ENCODE measurements at places on chromosomes 5 and 9.

- DNase-seq, result no peak
Measured at GRCh38 chr9:13971966-13972655, 341.8 kb downstream of the NFIB start.

DNA sequence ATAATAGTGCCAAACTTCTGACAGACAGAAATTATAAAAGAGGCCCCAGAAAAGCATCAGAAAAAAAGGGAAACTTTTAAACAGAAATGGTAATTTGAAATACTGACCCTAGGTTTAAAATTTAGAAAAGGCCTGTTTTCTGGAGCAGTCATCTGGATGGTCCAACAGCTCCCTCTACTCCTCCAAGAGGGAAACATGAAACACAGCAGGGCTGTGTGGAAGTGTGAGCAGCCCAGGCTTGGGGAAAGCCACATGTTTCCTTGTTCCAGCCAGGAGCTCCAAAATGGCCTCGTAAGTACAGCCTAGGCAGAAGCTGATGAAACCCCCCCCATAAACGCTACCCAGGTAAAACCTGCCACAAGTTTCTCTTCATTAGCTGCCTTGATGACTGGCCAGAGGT is 499.3 kb upstream of the ADAMTS16 start:
- no peak for DNase-seq

DNA sequence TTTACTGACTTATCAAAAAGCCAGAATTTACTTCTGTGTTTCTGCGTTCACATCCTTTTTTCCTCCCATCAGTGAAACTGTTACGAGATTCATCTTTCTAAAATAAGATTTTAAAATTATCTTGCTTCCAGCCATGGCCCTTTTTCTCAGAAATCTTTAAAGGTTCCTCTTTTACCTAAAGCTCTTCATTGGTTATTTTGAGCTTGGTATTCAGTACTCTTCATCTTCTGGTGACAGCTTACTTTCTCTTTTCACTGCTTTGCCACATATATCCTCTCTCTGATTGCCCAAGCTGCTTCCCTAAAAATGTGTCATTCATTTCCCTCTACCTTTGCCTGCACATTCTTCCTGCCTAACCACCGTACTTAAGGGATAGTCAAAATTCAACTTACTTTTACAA is 32.3 kb downstream of the TGFBR1 start:
- DNase-seq, result no peak

DNA sequence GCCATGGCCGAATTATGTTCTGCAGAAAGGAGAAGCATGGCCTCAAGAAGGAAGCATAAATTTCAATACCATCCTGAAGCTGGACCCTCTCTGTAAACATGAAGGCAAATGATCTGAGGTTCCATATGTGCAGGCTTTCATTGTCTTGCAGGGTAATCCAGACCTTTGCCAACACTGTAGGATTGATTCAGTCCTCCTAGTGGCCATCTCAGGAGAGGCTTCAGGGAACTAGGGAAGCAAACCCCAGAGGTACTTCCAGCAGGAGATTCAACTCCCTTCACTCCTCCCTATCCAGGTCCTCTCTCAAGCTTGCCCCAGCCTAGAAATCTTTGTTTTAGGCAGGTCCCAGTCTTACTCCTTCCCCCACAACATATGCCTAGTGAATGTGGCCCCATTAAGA is 99.3 kb upstream of the HCN1 start:
- no peak for DNase-seq

GRCh38 chr5:81519217-81519905 is 125.4 kb upstream of the ACOT12 start:
- no peak for DNase-seq

- DNase-seq, result no peak
Measured at GRCh38 chr5:132526974-132527564, 16.3 kb downstream of the IL5 start.

DNA sequence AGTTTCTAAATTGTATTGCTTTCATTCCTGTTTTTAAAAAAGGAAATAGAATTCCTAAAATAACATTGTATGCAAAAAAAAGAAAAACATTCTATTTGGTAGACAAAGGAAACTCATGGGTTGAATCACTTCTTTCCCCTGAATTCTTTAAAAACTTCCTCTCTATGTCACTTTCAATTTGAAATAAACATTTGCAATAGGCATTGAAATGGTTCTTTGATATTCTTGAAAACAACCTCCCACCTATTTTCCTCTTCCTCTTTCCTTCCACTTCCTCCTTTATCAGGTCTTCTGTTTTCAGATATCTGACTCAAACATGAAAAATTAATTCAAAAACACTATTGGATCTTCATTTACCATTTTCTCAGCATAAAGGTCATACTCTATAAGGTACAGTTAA is 442.0 kb upstream of the MEF2C start:
- no peak for DNase-seq

GRCh38 chr5:9046756-9047481 is 499.0 kb downstream of the SEMA5A start:
- no peak for DNase-seq

Data from aorta (tissue), 5 donors.